ENCODE measurements at places on chromosomes 13 and 19. TPM values are rescaled to one million over a fixed set of nuclear protein-coding genes. Genes with fewer than 3 reads are reported as not detected.

DNA sequence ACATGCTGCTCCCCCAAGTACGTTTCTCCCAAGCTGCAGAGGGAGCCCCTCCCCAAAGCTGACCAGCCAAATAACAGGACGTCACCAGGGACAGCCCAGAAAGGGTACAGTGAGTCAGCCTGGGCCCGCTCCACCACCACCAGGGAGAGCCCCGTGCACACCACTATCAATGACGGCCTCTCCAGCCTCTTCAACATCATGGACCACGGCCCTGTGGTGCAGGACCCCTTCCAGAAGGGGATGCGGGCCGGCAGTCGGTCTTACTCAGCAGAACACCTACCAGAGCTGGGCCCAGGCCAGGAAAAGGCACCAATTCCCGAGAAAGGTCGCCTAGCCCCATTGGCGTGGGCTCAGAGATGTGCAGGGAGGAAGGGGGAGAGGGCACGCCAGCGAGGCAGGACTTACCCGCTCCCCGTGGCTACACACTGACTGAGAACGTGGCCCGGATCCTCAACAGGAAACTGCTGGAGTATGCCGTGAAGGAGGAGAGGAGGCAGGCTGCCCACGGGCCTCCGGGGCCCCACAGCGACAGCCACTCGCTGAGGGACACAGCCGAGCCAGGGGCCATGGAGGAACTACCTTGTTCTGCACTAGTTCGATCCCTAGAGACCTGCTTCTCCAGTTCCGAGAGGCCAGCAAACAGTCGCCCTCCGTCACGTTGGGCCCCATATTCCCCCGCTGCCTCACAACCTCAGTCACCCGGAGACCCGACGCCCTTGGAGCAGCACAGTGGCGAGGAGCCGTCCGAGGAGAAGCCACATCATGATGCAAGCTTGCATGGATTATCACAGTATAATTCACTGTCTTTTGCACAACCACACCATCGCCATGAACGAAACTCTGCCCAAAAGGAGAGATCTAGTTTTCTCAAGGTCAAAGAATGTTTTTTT is 815.9 kb upstream of the KLHL1 start:
- no peak for DNase-seq

The FXYD3 gene
- not detected for total RNA-seq

The ZNF556 gene
- not detected for total RNA-seq

GRCh38 chr19:41456342-41456918 is 13.5 kb downstream of the ERICH4 start:
- DNase-seq, result no peak

The MYO1F gene
- total RNA-seq, result 332 TPM

The ZNF582 gene
- total RNA-seq, result 5.0 TPM

The PGLYRP2 gene
- 0.40 TPM for total RNA-seq

- DNase-seq, result no peak
Measured at GRCh38 chr13:43044720-43045301, 21.4 kb downstream of the DNAJC15 start.

DNA sequence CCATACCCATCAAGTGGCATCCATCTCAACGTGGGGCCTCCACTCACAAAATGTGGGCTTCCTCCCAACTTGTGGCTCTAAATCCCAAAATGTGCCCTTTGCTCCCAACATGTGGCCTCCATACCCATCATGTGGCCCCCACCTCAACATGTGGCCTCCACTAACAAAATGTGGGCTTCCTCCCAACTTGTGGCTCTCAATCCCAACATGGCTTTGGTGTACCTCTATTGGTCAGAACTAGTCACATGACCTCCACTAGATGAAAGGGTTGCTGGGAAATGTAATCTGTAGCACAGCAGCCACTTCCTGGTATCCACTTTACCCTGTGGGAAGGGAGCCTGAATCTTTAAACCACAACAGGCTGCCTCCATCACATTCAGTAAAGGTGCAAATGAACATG is 10.1 kb upstream of the ACER1 start:
- no peak for DNase-seq

All from activated naive CD8-positive, alpha-beta T cell treated with anti-CD3 and anti-CD28 coated beads, Interleukin-2, amount 10 ng/mL, durations not matched to agents 7 days and 5 days (primary cell).